ENCODE measurements at places on chromosomes 16 and 17.
A peak's percentile ranks its signal among the peaks of the same experiment; 100 is the strongest.

DNA sequence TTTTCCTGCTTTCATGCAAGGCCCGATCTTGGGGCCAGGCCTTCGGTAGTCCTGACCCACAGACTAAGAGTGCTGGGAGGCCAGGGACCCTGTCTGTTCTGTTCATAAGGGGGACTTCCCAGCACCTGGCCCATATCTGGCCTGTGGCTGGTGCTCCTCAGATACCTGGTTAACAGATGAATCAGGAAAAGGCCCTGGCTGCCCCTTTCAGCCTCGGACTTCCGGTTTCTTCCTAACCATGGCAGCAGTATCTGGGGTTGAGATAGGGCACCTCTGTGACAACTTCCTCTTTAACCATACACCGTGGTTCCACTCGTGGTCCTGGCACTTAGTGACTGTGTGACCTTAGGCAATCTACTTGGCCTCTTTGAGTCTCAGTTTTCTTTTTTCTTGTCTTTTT lies 18.4 kb downstream of the PLCG2 start:
- DNase-seq = no peak

DNA sequence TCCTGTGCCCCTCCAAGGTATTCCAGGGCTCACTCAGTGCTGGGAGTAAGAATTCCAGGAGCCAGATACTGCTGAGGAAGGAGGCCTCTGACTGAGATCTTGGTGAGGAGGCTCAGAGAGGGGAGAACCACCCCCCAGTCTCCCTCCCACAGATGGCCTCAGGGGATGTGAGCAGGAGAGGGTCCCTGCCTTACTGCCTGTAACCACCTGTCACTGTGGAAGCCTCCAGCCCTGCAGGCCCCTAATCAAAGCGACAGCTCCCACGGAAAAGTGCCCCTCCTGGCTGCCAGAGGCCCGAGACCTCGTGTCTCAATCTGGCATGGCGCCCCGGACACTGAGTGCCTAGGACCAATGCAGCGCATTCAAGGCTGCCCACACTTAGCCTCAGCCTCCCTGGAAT lies 7.7 kb upstream of the C17orf113 start:
- DNase-seq = no peak

GRCh38 chr16:48261569-48261968 lies 14.2 kb upstream of the ABCC11 start:
- DNase-seq = no peak

DNA sequence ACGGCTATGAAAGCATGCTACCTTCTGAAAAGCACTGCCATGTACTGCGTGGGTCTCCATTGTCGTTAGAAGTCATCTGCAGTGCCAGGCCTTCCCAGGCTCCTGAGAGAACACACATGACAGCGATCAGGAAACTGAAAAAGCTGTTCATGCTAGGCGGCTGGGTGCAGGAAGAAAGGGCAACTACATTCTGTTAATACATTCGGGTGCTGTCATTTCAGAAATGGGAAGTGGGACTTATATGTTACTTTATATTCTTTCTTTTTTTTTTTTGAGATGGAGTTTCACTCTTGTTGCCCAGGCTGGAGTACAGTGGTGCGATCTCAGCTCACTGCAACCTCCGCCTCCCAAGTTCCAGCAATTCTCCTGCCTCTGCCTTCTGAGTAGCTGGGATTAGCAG lies 19.9 kb downstream of the CFAP20 start:
- no peak for DNase-seq

GRCh38 chr16:17467923-17468540 lies 2.7 kb downstream of the XYLT1 start:
- DNase-seq = peak; percentile 74

GRCh38 chr16:89167425-89167941 lies 4.1 kb upstream of the CDH15 start:
- peak; percentile 90 for DNase-seq

GRCh38 chr17:78528541-78528940 lies 48.7 kb downstream of the DNAH17 start:
- no peak for DNase-seq

DNA sequence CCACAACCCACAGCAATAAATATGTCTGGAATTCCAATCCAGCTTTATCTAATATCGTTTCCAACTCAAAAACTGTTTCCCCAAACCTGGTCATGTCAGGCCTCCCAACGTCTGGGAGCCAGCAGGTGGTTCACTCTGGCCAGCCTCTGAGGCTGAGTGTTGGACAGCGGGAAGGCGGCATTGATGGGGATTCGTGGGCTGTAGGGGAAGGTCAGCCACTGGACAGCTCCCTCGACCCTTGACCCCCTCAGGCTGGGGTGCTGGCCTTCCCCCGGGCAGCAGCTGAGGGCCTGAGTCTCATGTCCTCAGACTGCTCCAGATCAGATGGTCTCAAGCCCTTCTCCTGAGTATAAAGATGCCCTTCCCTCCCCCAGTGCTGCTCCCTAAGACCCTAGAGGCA lies 50.2 kb downstream of the SDK2 start:
- no peak for DNase-seq

Data from Right ventricle myocardium superior (tissue), 1 donor.